ENCODE measurements at places on chromosomes 2 and 18.

DNA sequence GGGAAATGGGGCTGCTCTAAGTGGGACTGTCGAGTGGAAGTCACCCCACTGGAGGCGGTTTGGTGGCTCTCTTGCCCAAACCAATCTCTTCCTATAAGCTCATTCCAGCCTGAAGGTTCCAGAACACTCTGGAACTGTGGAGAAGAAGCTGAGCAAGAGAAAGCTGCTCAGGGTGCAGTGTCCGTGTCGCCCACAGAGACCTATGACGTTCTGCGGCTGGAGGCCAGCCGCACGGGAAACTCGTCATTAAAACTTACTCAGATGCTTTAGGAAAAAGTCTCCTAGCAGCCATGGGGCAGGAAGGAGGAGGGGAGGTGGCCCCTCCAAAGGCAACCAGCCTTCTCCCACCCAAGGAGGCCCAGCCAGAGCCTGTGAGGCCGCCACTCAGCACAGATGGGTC is 41.7 kb downstream of the ADCY3 start:
- DNase-seq: no peak

DNA sequence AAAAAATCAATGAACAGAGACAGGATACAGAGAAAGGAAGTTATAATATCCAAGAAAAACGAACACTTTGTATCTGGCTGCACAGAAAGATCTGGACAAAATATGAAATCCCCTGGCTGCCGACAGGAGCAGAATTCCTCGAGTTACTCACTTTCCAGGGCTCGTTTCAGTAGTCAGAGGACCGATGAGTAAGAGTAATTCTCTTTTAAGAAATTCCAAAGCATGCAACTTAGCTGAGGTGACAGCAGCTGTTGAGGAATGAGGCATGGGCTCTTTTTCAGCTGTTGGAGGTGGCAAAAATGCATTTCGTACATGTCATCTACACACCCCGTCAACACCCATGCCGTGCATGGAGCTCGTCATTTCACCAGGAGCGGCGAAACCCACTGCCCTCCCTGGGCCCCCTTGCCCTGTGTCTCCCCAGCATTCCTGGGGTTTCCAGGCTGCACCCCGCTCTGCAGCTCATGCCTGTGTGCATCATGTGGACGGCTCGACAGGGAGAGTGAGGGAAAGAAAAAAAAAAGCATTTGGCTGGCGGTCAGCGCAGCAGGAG is 210.8 kb upstream of the SMIM21 start:
- DNase-seq: no peak

DNA sequence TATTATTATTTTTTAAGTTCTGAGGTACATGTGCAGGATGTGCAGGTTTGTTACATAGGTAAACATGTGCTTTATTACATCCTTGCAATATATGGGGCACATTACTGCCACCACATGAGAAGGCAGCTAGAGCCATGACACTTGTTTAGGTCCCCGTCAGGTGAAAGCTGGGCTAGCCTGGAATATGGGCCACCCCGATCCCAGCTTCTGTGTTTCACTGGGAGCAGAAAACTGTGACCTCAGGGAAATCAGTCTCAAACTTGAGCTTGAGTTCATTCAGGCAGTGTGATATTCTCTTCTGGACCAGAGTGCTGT is 176.9 kb downstream of the PIK3C3 start:
- DNase-seq: no peak

GRCh38 chr2:232473467-232473890 is 14.2 kb downstream of the ECEL1 start:
- DNase-seq: no peak

GRCh38 chr2:10792001-10792634 is 20.5 kb downstream of the PDIA6 start:
- no peak for DNase-seq

DNA sequence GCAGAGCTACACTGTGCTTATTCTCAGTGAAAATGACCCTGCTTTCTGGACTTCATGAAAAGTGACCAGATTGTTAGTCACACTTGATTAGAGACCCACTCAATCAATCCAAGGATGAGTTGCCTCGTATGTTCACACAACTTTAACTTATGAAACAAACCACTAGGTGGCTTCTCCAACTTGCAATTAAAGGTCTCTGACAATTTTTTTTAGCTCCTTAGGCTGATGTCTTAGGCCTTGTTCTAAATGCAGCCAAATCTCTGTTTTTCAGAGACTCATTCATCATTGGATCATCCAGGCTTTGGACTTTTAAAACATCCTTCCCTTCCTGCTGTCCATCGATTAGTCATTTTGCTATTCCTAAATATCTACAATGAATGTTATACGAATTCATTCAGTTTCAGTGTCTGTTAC is 63.4 kb downstream of the MREG start:
- DNase-seq: no peak

DNA sequence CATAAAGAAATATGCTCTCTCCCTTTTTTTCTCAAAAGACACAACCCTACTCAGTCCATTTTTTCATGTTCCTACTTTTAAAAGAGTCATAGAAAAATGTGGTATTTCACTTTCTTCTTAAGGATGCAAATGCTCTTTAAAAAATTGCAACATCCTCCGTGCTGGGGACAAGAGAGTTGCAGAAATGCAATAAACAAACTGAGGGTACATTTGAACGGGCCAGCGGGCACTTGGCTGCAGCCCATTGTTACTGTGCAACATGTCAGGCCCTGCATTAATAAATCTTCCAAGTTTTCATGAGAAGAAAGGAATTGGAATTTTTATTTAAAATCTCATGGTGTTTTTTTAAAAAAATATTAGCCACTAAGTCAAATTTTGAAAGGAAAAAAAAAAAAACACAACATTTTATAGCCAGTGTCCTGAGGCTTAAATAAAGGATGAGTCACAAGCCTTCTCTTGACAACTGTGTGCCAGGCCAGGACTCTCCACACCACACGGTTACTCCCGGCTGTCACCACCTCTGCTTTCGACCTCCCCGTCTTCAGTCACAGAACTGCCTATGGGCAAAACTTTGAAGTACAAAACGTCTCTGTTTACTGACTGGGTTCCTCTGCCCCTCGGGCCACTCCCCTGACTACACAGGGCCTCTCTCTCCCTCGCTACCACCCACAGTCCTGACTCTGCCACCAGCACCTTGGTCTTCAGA is 57.5 kb upstream of the MFF start:
- DNase-seq: no peak

- DNase-seq: no peak
These were observed 465.2 kb downstream of the ERBB4 start for GRCh38 chr2:212073360-212073759.

GRCh38 chr2:201968476-201968875 is 65.2 kb upstream of the FZD7 start:
- no peak for DNase-seq

DNA sequence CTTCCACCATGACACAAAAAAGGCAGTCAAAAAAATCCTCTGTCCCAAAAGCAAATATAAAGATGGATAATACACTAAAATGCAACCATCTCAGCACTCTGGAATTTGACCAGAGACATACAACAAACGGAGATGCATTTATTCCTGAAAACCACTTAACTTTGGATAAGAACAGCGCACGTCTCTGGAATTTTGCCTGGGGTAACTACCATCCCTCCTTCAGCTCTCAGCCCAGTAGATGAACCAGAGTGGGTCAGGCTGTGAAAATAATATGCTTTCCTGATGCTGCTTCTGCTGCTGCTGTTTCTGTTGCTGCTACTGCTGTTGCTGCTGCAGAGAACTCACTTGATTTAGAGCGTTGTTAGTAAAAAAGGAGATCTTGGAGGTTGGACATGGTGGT is 133.8 kb upstream of the ACVR2A start:
- DNase-seq: no peak

- peak; percentile 60 for DNase-seq
These were observed 16.6 kb downstream of the NIF3L1 start for GRCh38 chr2:200905618-200906296.

GRCh38 chr2:86015006-86015405 is 90.7 kb downstream of the POLR1A start:
- no peak for DNase-seq

DNA sequence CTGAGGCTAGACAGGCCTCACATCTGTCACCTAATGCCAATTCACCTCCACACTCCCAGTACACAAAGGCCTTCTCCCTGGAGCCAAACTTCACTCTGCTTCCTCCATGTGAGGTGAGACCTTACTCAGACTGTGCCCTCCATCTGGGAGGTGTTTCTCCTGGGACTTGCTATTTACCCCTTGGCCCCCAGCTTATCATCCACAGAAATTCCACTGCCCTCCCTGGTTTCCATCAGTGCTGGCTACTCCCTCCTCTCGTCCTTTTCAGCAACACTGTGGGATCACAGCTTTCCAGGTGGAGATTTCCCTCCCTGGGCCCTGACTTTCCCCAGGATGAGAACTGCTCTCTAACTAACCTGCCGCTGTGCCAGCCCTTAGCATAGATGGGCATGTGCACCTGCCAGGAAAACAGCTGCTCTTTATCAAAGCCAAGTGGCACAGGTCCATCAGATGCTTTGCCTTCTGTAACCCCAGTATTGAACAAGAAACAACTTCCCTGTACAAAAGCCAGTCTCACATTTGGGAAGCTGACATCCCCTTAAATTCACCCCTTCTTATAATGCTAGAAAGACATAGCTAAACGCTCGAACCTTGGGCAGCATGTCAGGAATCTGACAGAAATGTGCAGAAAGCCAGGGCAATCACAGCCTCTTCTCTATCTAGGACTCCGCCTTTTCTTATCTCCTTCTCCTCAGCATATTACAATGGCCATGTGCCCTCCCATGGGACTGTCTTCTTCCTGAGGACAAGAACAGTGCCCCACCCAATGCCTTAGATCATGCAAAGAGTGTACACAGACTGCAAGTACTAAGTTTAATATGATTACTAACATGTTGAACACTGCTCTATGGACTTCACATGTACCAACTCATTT is 535.5 kb upstream of the ID2 start:
- DNase-seq: no peak
